Stimulated activated CD4-positive, alpha-beta T cell treated with anti-CD3 and anti-CD28 coated beads, TNF-alpha, amount 100 ng/mL, for 1 hour (primary cell): ENCODE measurements at places on chromosomes 3 and 15.

- DNase-seq = no peak
These were observed 36.3 kb upstream of the MASP1 start for GRCh38 chr3:187327845-187328244.

- DNase-seq = no peak
These were observed 50.1 kb downstream of the MAGI1 start for GRCh38 chr3:65988411-65989180.

DNA sequence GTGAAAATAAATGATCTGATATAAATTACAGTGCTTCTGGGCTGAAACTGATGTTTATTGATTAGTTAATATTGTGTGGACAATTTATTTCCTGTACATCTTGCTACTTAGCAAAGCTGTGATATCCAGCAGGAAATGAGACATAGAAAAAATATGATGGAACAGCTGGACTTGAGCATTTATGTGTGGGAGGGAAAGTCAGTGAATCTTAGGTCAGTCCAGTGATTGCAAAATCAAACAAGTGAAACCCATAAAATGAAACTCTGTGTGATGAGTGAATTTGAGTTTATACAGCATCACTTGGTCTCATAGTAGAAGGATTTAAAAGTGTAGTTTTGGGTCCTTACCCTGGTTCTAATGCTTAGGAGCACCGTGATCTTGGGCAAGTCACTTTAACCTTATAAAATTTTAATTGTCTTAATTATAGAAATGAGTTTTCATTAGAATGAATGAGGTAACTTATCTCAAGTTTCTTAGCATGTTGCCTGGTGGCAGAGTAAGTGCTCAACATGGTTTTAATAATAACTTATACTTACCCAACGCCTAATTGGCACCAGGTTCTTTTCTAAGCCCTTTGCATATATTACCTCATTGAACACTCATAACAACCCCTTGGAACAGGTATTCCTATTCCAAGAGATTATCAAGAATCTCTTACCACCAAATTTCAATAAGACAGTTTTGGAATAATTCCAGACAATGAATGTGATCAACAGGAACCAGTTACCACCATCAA is 194.6 kb downstream of the ADAMTSL3 start:
- DNase-seq = no peak

GRCh38 chr15:88621789-88622604 is 857 bp downstream of the AEN start:
- no peak for DNase-seq

- no peak for DNase-seq
These were observed 26.8 kb upstream of the CYP11A1 start for GRCh38 chr15:74394090-74394846.

- DNase-seq = no peak
These were observed 72.5 kb downstream of the OPA1 start for GRCh38 chr3:193665370-193665989.

DNA sequence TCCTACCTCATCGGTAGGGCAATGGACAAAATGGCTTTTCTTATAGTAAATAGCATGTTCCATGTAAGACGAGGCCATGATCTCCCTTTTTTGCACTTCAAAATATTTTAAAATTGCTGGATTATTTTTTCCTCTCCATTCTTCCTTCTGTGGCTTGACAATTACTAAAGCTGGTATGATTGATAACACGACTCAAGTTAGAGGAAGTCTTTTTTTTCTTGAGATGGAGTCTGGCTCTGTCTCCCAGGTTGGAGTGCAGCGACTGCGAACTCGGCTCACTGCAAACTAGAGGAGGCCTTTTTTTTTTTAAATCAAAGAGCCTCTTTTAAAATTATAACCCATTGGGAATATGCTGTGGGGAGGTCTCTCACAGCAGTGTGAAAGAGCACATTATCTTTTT is 124.5 kb upstream of the TBL1XR1 start:
- no peak for DNase-seq
